Upper lobe of left lung (tissue), 6 donors: ENCODE measurements at places on chromosomes 3 and 15.

- DNase-seq, result no peak
Observed at GRCh38 chr3:168532135-168532534, 436.4 kb upstream of the GOLIM4 start.

GRCh38 chr3:189914799-189915198 is 205.9 kb downstream of the P3H2 start:
- DNase-seq, result no peak

GRCh38 chr15:69673291-69673881 is 220.8 kb downstream of the RPLP1 start:
- DNase-seq, result no peak

GRCh38 chr15:51727141-51727897 is 10.1 kb downstream of the LYSMD2 start:
- DNase-seq, result no peak

DNA sequence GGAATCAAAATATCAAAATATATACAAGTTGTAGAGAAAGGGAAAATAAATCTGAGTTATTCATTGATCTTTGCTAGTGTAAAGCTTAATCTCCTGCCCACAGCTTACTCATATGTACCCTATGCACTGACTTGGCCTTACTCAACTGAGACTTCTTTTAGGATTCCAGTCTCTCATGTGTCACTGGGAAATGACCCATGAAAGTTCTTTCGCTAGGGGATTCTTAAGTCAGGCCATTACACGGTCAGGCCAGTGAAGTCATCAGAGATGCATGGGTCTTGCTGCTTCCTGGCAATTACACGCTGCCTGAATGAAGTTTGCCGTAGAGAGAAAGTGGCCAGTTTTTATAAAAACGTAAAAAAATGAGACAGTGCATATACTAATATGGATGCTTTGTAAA is 20.7 kb upstream of the LPP start:
- no peak for DNase-seq
